CD4-positive, alpha-beta T cell treated with Interferon alpha-2 for 1 hour (primary cell): ENCODE measurements at places on chromosomes 4 and X.

GRCh38 chr4:23857367-23857959, 32.4 kb downstream of the PPARGC1A start:
- no peak for DNase-seq

DNA sequence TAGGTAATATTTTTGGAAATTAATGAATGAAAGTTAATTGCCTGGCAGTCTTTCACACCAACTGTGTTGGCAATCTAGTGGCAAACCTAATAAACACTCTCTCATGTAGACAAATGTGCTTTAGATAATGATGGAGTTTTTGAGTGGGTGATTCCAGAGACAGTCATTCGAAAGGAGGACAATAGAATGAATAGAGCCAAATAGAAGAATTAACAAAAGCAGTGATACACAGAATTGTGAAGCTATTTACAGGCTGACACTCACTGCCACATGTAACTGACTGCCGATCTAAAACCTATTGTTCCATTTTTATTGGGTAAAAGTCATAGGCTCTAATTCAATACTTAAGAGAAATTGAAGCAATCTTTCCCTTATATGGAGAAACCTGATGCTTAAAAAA, 338.5 kb downstream of the PCDH7 start:
- DNase-seq: no peak

- no peak for DNase-seq
Observed at GRCh38 chr4:146791439-146791838, 152.7 kb downstream of the POU4F2 start.

GRCh38 chr4:112492321-112492720, 23.7 kb downstream of the NEUROG2 start:
- DNase-seq: no peak

DNA sequence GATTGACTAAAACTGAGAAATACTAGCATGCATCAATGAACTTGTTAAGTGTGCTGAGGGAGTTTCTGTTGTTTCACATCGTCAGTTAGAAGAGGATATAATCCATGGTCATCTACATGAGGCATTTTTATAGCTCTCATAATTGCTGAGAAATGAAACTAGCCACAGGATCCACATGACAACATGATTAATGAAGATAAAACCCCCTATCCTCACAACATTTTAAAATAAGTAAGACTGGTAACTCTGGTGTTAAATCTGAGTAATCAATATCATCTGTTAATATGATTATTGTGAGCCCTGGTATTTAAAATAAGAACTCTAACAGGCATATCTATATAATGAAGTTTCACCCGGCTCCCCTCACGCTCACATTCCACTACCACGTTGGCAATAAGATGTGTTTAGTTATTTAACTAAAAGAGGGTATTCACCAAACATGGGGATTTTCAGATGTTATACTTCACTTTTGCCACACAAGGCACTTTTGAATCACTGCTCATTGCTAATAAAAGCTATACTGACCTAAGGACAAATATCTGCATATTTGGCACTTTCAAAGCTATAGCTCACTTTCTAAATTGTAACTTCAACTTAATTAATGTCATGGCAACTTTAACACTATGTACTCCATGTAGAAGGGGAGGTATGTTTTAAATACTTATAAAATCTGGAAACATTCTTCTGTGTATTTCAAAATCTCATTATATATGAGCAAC, 6.7 kb downstream of the UNC5C start:
- no peak for DNase-seq

DNA sequence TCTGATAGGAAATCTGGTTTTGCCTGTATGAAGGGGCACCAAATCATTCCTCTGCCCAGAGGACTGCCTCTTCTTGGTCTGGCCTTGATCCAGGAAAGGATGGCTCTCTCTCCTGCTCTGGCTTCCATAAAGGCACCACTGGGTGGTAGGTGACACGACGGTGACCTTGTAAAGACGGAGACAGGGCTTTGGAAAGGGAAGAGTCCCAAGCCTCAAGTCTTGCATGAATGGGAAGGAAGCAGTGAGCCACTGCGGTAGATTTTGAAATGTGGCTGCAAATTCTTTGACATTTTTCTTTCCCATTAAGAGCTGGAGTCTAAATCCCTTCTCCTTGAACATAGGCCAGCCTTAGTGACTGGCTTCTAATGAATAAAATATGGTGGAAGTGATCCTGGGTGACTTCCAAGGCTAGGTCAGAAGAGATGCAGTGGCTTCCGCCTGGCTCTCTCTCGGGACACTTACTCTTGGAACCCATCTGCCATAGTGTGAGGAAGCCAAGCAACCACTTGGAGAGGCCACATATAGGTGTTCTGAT, 347.4 kb downstream of the BCOR start:
- no peak for DNase-seq

- no peak for DNase-seq
Observed at GRCh38 chr4:76214177-76214675, 602 bp upstream of the SCARB2 start.

DNA sequence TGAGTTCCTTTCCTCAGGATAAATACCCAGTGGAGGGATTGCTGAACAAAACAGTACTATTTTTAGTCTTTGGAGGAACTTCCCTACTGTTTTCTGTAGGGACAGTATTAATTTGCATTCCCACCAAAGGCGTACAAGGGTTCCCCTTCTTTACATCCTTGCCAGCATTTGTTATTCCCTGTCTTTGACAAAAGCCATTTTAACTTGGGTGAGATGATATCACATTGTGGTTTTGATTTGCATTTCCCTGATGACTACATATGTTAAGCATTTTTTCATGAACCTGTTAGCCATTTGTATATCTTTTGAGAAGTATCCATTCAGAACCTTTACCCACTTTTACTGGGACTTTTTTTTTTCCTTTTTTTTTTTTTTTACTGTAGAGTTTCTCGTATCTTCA, 126.2 kb upstream of the ANXA10 start:
- DNase-seq: no peak

- no peak for DNase-seq
Observed at GRCh38 chr4:131348263-131348662, 1800.8 kb upstream of the PCDH10 start.

- no peak for DNase-seq
Observed at GRCh38 chr4:4711902-4712301, 147.6 kb upstream of the MSX1 start.

DNA sequence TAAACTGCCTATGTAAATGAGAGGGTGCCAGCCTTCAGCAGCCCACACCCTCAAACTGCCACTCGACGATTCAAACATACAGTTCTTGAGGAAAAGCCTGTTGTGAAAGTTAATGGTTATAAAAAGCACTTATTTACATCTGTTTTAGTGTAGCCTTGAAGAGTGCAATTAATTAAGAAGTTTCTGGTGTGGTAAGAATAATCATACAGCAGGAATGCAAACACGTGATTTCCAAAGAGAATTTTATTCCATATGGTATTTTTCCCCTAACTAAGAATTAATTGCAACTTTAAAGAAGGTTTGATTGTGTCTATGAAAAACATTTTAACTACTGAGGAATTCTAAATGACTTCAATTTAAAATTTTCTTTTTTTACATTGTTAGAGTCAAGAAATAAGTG, 176.3 kb upstream of the PITX2 start:
- no peak for DNase-seq

GRCh38 chrX:18674417-18674787, 2.5 kb upstream of the RS1 start:
- no peak for DNase-seq

DNA sequence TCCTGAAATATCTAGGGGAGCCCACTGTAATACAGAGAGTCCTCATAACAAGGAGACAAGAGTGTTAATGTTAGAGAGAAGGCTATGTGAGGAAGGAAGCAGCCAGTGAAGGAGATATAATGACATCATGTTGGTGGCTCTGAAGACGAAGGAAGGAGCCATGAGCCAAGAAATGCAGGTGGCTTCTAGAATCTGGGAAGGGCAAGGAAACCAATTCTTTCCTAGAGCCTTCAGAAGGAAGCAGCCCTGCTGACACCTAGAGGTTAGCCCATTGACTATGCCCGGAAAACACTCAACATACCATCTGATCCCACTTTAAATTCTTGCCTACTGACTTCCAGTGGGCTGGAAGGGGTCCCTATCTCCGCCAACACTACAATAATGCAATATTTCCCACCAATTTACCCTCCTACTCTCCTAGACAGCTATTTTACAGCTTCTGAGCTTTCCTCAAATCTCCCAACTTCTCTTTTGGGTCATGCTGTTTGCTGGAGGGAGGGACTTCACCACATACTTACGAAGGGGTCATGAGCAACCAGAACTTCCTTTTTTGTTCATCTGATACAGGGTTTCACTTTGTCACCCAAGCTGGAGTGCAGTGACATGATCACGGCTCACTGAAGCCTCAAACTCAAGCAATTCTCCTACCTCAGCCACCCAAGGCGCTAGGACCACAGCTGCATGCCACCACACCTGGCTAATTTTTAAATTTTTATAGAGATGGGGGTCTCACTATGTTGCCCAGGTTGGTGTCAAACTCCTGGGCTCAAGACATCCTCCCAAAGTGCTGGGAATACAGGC, 25.2 kb upstream of the G3BP2 start:
- peak; percentile 45 for DNase-seq

DNA sequence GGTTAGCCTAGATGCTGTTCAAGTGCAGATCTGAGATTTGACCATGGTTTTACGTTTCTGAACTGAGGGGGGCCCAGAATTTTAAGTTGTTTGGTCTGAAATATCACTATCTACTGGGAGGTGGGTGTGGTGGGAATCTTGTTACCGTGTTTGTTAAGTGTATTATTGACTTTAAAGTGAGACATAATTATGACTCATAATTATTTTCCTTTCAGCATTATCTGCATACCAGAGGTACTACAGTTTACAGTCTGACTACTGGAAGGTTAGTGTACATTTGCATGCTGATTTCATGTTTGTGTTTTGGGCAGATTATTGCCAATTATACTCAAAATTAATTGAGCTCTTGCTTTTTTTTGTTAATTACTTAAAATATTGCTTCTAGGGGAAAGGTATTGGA, 101.5 kb downstream of the KDM6A start:
- DNase-seq: no peak

DNA sequence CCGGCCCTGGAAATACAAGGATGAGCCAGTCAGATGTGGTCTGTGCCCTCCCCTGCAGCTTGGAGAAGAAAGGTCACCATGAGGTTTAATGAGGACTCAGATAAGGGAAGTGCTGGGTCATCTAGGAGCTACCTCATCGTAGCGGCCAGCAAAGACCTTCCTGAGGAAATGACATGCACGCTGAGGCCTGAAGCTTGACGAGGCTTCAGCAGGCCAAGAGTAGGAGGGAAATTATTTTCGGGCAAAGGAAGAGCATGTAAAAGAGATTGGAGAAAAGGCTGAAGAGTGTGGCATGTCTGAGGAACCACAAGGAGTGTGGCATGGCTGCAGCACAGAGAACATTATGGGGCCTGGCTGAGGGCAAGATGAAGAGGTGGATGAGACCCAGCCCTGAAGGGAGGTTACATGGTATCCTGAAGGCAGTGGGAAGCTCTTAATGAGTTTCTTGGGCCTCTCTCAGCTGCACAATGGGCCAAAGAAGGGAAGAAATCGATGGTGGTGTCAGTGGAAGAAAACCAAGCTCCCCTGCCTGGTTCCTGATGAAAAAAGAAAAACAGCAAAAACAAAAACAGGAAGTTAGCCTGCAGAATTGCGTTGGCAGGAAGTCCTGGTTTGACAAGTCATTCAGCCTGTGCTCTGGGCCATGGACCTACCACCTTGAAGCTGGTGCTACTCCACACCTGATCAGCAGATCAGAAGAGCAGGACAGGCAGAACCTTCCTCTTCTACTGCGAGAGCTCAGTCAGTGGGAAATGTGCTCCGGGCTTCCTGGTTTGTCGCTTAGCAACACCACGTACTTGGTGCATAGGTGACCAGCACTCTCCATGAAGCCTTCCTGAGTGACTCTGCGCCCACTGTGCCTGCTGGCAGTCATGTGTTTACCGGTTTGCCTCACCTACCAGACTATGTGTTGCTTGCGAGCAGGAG, 134.5 kb upstream of the KLF3 start:
- peak; percentile 57 for DNase-seq

DNA sequence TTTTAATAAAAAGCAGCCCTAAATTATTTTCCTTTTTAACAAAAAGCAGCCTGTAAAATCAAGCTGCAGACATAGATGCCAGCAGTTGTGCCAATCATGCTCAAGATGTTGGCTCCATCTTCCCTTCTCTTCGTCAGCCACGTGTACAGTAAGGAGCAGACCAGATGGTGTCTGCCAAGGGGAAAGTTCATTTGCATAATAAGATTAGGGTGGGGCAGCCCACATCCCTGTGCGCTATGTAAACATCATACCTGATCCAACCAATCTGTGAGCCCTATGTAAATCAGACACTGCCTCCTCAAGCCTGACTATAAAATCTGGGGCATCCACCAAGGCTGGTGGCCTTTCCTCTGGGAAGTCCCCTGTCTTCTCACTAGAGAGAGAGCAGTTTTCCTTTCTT, 23.1 kb upstream of the C1GALT1C1 start:
- DNase-seq: no peak

- no peak for DNase-seq
Observed at GRCh38 chrX:132718431-132718958, 229.7 kb upstream of the MBNL3 start.

DNA sequence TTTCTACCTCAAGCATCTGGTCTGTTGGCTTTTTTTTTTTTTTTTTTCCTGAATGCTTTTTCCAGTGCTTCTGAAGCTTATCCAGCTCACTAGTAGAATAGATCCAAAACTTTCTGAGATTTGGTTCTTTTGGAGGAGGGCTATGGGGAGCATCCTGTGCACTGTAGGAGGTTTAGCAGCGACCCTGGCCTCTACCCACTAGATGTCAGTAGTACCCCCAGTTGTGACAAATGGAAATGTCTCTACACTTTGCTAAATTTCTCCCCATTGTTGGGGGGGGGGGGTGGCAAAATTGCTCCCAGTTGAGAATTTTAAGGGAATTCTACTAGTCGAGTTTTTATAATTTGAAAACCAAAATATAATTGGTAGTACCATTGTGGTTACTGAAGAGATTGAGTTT, 23.0 kb upstream of the PPA2 start:
- no peak for DNase-seq

DNA sequence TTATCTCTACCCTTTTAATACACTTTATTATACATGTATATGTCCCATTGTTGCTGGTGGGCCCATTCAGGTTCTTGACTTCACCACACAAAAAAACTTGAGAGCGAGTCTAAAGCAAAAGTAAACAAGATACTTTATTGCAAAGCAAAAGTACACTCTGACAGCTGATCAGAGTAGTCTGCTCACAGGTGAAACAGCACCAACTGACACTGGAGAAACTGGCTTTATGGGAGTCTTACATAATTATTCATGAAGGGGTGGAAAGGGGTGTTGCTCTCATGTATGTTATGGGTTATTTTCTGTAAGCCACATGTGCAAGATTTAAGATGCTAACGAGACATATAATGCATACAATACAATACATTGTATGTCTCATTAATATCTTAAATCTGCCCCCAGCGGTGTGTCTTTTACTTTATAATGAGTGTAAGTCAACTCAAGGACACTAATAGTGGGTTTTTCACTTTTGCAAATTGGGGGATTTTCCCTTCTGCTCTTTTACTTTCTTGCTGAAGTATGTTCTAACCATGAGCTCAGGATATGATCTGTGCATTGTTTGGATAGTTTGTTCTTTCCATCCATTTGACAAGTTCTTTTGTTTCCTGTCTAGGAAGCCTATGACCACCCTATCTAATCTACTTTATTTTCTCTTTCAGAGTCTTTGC, 256.1 kb upstream of the ITM2A start:
- no peak for DNase-seq
